ENCODE measurements at places on chromosomes 6 and 20.

GRCh38 chr20:62570897-62571668, 71.2 kb upstream of the SLCO4A1 start:
- DNase-seq = no peak

DNA sequence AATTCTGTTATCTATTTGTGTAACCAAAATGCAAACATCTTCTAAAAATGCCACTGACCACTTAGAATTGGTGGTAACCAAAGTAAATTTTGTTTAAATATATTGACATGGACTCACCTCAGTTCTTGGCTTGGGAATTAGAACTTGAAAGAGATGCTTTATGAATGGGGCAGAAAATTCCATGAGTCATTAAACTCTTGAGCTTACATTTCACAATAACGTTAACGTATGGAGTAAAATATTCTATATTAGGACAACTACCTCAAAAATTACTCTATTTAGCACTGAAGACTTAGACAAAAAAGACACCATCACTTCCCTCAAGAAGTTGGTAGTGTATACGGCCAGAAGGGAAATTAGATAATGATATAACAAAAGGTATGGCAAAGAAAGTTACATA, 752.2 kb upstream of the MARCKS start:
- DNase-seq = no peak

GRCh38 chr20:9838378-9839295, at the start of gene PAK5:
PAK5 (minus strand) TSS chr20:9839076; CDS start chr20:9644328, 194,748 bp downstream.
- DNase-seq = no peak

DNA sequence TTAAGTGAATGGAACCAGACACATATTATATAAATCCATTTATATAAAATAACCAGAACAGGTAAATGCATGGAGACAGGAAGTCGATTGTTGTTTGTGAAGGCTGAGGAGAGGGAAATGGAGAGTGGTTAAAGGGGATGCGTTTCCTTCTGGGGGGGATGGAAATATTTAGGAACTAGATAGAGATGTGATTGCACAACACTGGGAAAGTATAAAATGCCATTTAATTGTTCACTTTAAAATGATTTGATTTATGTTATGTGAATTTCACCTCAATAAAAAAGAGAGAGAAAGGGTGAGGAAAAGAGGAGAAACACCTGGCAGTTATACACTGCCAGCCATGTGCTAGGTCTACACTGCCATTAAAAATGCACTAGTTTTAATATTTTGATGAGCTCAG, 312.6 kb downstream of the CD83 start:
- DNase-seq = no peak

DNA sequence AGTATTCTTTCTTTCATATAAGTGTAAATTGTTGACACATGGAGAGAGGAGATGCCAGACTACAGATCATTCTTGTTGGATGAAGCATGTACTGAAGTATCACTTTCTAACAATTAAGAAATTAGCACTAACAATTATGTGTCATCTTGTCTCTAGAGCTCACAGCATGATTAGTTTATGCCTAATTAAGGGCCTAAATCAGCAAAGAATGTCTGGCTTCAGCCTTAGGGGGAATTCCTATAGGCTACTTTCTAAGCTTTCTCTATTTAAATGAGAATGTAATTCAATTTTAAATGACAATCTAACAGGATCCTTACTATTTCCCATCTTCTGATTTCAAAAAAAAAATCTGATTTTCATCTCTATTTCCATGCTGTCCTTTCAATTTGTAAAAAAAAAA, 371.0 kb downstream of the EPHA7 start:
- DNase-seq = no peak

- DNase-seq = no peak
Observed at GRCh38 chr6:75673884-75674283, 72.2 kb downstream of the SENP6 start.

GRCh38 chr6:14280006-14280510, 162.5 kb downstream of the CD83 start:
- DNase-seq = no peak

- no peak for DNase-seq
Observed at GRCh38 chr6:22737331-22737730, 168.0 kb downstream of the HDGFL1 start.

DNA sequence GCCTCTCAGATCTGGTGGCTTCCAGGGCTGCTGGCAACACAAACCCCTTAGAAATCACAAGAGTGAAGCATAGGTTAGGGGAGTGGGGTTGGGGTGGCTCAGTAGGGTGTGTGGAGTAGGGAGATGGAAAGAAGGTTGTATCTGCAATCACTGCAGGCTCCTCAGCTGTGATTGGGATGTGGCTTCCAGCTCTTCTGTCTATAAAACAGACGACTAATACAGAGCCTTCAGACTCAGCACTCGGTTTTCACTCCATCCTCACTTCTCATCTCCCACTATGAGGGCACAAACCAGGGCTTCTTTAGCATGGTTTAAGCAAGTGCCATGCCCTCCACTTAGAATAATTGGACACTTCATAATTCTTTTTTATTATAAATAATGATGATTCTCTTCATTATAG, 46.4 kb upstream of the CAP2 start:
- DNase-seq = no peak

- DNase-seq = peak; percentile 76
Observed at GRCh38 chr6:129774697-129775447, 64.9 kb upstream of the ARHGAP18 start.

GRCh38 chr20:33007376-33008335, at the start of gene BPIFB2:
BPIFB2 (plus strand) TSS chr20:33007704; CDS start chr20:33008575, 871 bp downstream.
- DNase-seq = no peak

- DNase-seq = no peak
Observed at GRCh38 chr6:148263010-148263409, 79.6 kb upstream of the SASH1 start.

- DNase-seq = peak; percentile 48
Observed at GRCh38 chr20:48523191-48523995, 304.4 kb downstream of the PREX1 start.

DNA sequence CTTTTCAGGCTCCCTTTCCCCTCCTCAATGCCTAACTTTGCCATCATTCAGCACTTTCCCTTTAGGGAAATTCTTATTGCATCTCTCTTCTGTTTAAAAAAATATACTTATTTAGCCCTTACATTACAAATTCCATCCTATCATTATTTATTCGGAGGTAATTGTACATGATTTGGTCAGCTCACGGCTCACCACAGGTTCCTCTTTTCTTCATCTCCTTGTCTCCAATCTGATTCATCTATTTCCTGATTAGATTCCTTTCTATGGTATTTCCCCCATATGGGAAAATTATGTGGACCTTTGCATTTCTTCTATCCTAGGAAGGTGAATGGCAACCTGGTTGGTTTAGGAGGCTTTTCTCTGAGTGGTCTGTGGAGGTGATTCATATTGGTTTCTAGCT, 12.9 kb upstream of the EMILIN3 start:
- no peak for DNase-seq

- peak; percentile 80 for DNase-seq
Observed at GRCh38 chr6:24991810-24992467, 56.2 kb upstream of the RIPOR2 start.

- DNase-seq = peak; percentile 70
Observed at GRCh38 chr6:43254138-43254817, 11.0 kb downstream of the TTBK1 start.

GRCh38 chr6:4947716-4948115, 56.1 kb downstream of the RPP40 start:
- no peak for DNase-seq

- DNase-seq = no peak
Observed at GRCh38 chr6:158622545-158623190, 21.9 kb downstream of the DYNLT1 start.

DNA sequence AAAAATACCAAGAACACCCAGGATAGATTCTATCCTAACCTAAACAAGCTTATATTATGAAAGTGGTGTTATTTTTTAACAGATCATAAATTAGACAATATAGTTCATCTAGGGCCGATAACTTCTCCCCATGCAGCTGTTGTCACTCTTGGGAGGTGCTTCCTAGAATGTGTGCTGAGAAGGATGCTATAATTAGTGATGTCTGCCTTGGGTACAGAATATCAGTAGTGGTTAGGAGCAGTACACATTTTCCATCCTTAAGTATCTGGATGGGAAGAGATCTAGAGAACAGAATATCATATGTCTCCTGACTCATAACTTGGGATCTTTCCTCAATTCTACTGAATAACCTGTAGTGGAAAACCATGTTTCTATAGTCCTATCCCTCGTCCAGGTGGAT, 214.5 kb downstream of the BCKDHB start:
- no peak for DNase-seq

GRCh38 chr6:161487217-161487531, 213.3 kb upstream of the AGPAT4 start:
- DNase-seq = no peak

GRCh38 chr6:70706491-70707123, 38.9 kb downstream of the SMAP1 start:
- peak; percentile 63 for DNase-seq

DNA sequence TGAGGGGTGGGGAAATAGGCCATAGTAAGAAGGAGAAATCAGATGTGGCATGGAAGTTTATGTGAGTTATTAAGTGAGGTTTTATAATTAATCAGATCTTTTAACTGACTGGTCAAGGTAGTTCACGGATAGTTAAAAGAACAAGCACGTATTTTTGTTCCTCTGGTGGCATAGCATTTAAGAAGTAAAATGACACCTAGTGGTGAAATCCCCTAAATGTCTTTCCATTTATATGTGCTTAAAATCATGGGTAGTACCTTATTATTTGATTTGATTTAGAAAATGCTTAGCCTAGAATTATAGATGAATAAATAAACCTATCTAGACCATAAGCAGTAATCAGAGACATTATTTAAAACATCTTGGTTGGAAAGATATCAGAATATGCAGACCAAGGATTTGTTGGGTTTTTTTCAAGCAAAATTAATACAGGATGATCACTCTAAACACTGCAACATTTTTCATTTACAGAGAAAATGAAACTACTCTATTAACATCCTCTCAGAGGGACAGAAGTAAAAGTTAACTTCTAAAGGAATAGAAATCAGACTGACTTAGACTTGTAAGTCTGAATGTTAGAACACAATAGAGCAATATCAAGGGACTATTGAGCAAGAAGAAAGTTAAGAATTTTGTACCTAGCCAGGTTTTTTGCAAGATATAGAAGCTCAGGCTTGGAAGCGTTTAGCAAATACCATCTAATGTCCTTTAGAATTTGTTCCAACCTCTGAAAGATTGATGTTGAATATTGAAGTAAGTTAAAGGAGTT, 81.1 kb downstream of the STXBP5 start:
- peak; percentile 18 for DNase-seq

GRCh38 chr6:51855310-51856082, 231.9 kb downstream of the PKHD1 start:
- DNase-seq = peak; percentile 62

DNA sequence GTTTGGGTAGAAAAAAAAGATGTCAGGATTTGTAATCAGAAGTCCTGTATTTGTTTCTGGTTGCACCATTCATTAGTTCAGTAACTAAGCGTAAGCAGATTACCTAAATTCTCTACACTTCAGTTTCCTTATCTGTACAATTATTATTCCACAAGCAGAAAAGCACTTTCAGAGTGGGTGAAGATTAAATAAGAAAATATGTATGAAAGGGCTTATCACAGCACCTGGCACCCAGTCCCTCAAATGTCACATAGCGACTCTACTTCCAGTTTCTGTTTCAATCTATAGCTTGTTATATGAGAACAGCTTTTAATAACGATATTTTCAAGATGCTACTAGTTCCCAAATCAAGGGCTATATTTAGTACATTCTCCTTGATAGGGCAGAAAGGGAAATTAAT, 31.4 kb downstream of the RGS17 start:
- no peak for DNase-seq

DNA sequence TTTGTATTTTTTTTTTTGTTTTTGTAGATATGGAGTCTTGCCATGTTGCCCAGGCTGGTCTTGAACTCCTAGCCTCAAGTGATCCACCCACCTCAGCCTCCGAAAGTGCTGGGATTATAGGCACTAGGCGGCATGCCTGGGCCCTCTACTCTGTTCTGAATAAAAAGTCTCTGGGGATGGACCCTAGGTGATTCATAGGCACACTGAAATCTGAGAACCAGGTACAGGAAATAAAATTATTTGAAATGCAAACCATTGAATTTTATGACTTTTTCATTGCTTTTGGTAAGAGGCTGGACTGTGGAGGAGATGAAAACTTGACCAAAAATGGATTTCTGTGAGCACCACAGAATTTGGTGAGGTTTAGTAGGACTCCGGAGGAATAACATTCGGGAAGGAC, 117.5 kb downstream of the PRIM2 start:
- DNase-seq = no peak

DNA sequence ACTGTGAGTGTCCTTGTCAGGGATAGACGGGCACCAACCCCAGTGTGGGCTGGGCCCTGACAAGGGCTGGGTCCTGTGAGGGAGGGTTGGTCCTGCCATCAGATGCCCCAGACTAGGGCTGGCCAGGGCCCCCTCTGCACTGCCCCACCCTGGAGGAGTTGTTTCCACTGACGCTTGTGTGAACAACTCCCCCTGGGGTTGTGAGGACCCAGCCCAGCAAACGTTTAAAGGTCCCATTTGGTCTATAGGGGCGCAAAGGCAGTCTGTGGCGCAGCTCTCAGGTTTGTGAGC, 104.1 kb downstream of the BMP7 start:
- DNase-seq = no peak

DNA sequence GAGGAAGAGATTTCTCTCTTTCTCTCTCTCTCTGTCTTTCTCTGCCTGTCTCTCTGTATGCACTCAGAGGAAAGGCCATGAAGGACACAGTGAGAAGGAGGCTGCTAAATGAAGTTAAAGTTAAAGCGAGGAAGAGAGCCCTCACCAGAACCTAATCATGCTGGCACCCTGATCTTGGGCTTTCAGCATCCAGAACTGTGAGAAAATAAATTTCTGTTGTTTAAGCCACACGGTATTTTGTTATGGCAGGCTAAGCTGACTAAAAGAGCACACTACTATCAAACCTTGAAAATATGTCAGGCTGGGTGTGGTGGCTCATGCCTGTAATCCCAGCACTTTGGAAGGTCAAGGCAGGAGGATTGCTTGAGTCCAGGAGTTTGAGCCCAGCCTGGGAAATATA, 8.0 kb upstream of the TCF21 start:
- no peak for DNase-seq

GRCh38 chr6:129671442-129672340, 38.3 kb downstream of the ARHGAP18 start:
- DNase-seq = peak; percentile 98

DNA sequence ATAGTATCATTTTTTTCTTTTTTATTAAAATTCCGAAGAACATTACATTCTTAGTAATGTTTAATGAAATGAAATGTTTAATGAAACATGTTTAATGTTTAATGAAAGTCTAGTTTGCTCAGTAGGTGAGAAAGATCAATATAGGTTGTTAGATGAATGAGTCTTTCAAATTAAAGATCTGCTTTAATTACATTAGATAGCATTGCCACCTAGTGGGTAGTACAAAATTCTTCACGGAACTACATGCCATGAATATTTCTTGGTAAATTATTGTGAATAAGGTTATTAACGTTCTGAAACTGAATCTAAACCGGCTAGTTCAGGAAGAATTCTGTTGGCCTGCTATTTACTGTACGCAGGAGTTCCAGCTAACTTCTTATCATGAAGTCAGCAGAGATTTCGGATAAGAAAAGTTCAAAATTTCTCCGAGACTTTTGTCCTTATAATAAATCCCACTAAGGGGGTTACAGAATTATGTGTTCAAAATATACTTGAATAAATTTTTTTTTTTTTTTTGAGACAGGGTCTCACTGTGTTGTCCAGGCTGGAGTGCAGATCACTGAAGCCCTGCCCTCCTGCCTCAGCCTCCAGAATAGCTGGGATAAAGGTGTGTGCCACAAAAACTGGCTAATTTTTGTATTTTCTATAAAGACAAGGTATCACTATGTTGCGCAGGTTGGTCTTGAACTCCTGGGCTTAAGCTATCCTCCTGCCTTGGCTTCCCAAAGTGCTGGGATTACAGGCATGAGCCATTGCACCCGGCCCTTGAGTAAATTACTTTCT, 7.9 kb upstream of the GMNN start:
- DNase-seq = peak; percentile 80

GRCh38 chr6:169622618-169623017, 79.2 kb downstream of the WDR27 start:
- no peak for DNase-seq
